Smooth muscle cell of bladder (primary cell): ENCODE measurements at places on chromosomes 11 and 22. TPM values are rescaled to one million over a fixed set of nuclear protein-coding genes. Genes with fewer than 3 reads are reported as not detected.

The ADAMTS8 gene
- 0.28 and 1.7 TPM in 2 replicates for total RNA-seq

The TSGA10IP gene
- total RNA-seq: not detected in 2 replicates

The CHRM1 gene
- not detected in 2 replicates for total RNA-seq

The HPX gene
- total RNA-seq: 0.43 and 0.46 TPM in 2 replicates

The PARVG gene
- total RNA-seq: not detected in 2 replicates
